ENCODE measurements at places on chromosomes 7 and 10.
A peak's percentile ranks its signal among the peaks of the same experiment; 100 is the strongest.

- no peak for DNase-seq
These were observed 4.2 kb upstream of the CCNY start for GRCh38 chr10:35331894-35332640.

DNA sequence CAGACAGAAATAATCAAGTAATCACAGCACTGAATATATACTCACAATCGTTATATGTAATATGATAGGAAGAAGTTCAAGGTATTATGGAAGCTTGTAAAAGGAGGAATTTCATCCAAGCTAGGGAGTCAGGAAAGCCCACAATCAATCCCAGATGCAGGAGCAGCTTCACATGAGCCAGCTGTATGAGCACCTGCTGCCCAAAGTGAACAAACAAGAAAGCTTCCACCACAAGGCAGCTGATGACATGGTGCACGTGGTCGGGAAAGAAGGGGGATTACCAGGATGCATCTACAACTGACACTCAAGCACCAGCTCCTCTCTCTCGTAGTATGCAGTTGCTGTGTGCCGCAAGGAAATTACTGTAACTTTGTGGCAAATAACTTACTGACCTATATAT lies 225.2 kb downstream of the XPNPEP1 start:
- DNase-seq, result no peak

DNA sequence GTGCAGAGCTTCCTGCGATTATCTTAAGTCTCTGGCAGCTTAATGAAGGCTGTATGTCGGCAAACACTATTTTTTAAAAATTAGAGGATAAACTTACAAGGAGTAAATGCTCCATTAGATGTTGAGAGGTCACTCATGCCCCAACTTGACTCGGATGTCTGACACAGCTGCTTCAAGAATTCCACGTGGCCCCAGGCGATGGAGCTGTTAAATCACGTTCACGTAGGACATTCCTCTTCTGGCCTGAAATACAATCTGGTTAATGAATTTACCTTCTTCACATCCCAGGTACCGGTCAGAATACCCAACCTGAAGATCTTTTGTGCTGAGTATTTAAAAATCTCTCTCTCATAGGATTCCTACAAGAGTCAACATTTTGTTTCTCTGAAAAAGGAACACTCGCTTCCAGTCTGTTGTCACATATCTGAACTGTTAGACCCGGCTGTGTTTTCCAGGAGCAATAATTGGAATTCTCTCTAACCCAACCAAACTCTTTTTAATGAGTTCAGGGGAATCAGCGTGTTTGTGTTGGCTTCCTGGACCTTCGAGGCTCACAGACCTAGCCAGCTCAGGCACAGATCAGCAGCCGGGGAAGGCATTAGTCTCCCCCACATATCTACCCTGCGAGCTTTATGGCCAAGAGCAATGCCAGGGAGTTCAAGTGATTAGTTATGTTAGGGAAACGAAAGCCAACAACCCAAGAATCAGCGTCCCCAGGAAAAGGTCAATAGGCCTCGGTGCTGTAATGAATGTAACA lies 284.9 kb downstream of the FGFR2 start:
- DNase-seq, result no peak

DNA sequence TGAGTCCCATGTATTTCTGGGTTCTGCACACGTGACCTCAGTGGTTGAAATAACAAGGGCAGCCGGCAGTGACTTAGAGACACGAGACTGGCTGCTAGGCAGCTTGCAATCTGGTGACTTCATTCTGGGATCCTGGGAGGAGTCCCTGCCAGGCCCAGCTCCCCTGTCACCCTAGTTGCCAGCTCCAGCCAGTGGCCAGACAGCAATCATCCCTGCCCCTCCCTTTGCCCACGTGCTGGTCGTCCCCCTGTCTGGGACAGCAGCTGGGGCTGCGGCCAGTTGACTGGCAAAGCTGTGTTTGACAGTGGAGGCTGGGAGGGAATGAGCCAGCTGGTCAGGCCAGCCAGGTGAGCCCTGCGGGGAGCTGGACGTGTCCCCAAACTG lies 30.0 kb downstream of the ADGRA1 start:
- DNase-seq, result no peak

DNA sequence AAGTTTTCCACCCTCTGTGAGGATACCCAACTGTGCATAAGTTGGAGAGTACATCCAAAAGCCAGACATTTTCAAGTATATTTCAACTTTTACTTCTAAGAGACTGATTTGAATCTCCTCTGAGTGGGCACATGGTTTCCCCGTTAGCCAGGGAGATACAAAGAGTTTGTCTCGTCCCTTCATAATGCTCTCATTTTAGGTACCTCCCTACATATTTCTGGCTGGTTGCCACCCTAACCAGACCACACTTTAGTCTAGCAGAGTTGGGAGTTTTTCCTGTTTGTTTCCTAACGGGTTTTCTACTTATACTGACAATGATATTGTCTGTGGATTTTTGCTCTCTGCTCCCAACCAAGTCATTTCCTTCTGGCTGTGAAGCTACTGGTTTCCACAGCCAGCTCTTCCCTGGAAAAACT lies 180.3 kb downstream of the CCDC71L start:
- DNase-seq, result no peak

DNA sequence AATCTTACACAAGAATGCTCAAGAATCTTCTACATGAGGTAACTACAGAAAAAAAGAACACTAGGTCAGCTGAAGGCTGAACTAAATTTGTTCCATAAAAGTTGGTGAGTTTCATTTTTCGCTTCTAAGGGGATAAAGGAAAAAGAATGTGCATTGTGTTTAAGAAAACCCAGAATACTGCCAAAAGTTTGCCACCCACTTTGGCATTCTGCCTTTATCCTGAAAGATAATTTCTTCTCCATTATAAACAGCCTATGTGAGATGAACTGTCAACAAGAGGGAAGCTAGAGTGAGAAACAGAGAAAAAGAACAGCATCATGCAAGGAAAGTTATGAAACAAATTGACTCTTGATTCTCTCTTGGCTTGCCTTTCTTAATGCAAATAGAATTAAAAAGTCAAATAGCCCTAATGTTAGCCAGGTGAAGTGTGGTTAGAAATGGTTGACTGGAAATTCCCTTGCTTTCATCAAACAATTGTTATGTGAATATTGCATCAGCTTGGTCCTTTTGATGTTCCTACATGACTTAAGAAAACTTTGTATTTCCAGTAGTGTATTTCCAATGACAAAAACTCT lies 25.8 kb downstream of the STEAP1 start:
- no peak for DNase-seq

DNA sequence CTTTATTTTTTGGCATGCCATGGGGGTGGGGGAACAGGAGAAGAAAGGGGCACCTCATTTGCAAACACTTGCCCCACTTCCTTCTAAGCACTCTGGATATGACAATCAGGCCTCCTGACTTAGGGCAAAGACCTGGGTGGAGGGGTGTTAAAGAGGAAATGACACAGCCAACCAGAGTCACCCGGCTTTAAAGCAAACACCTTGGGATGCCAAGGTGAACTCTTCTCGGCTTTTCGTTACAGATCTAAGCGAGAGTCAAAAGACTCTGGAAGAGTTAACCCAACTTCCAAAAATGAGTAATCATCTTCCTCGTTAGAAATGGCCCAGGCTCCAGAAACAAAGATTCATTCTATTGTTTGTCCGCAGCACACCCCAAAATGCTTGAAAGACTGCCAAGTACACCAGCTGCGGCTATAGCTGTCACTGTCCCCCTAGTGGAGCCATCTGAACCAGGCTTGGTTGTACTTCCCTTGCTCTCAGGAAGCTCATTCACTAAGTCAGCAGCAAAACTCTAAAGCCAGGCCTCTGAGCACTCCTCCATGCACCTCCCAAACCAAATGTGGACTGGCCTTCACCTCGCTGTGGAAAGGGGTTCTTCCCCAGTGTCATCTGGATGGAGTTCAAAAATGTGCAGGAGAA lies 24.8 kb downstream of the FAM53B start:
- DNase-seq, result peak; percentile 43

DNA sequence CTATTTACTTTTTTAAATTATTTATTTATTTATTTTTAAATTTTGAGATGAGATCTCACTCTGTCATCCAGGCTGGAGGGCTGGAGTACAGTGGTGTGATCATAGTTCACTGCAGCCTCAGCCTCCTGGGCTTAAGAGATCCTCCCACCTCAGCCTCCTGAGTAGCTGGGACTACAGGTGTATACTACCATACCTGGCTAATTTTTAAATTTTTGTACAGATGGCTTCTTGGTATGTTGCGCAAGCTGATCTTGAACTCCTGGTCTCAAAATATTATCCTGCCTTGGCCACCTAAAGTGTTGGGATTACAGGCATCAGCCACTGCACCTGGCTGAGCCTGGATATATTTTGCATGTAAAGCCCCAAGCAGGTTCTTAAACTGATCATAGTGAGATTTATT lies 7.6 kb downstream of the CHST12 start:
- no peak for DNase-seq

- DNase-seq, result no peak
These were observed 50.2 kb downstream of the KCNH2 start for GRCh38 chr7:150927956-150928344.

- DNase-seq, result no peak
These were observed 957.2 kb upstream of the GHITM start for GRCh38 chr10:83182076-83182475.

GRCh38 chr10:36119455-36119854 lies 477.4 kb upstream of the FZD8 start:
- DNase-seq, result no peak

DNA sequence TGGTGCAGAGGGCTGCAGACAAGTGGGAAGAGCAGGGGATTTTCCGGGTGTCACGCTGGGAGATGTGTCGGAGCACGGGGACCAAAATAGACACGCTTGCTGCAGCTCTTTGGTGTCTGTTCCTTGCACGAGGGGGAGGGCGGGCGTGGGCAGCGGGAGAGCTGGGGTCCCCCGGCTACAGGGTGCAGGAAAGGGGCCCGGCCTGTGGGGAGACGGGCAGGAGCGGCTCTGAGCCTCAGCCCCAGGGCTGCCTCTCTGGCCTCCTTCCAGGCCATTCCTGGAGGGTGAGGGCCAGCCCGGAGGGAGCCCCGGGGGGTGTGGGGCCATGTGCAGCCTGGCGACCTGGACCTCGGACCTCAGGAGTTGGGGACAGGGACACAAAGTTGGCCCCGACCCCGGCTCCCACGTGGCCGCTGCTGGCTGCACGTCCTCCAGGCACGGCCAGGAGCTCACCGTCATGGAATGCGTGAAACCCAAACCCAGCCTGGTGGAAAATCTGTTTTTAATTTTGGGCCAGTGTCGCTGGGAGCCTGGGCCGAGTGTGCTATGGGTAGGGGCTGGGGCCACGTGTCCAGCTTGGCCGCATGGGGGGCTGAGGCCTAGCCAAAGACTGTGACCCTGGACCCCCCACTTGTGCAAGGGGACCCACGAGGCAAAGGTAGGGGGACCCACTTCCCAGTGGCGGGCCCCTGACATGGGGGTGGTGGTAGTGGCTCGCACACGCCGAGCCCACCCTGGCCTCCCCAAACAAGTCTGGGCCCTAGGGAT lies 6.6 kb downstream of the TTYH3 start:
- DNase-seq, result no peak

Data from activated CD8-positive, alpha-beta memory T cell treated with anti-CD3 and anti-CD28 coated beads for 4 hours (primary cell).